ENCODE measurements at places on chromosomes 5 and 9. TPM values are rescaled to one million over a fixed set of nuclear protein-coding genes. Genes with fewer than 3 reads are reported as not detected.

The PDLIM4 gene
- polyA plus RNA-seq, result 14.0 TPM

The AP3S1 gene
- polyA plus RNA-seq, result 86.1 TPM

The CDH9 gene
- not detected for polyA plus RNA-seq

The GALNT12 gene
- polyA plus RNA-seq, result 49.4 TPM

DNA sequence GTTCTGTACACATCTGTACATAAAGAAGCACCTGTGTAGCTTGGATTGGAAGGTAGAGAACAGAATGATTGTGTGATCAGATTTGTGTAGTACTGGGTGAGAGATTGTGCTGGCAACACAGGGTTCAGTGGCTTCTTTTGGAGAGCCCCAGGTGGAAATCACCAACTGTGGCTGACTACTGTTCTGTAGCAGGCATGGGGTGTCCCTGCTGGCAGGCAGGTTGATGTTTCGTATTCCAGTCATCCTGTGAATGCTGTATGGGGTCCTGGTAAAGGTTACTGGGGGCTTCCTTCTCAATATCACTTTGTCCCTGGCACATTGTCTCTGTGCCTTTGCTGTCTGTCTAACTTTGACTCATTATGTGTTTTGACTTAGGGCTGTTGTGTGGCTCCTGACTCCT lies 5.3 kb downstream of the ASPN start:
- no peak for DNase-seq

GRCh38 chr9:129776938-129777768 lies 24.3 kb upstream of the PTGES start:
- DNase-seq, result peak; percentile 94

- peak; percentile 45 for DNase-seq
These were observed 586 bp upstream of the FCHO2 start for GRCh38 chr5:72955143-72955767.

GRCh38 chr5:154473581-154474283 lies 4.3 kb downstream of the HAND1 start:
- no peak for DNase-seq

DNA sequence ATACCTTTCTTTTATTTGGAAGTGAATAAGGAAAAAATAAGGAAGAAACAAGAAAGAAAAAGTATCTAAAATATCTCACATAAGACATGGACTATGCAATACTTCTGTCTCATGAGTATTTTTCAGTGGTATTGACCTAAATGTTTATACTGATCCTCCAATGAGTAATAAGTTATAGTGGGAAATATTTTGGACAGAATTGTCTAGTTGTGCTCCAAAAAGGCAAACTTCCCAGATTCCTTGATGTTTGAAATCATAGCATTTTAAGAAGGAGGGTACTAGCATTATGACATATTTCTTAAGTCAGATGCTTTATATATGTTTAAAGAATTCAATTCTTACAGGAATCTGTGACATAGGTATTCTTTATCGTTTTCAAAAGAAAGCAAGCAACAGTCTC lies 34.5 kb upstream of the BASP1 start:
- no peak for DNase-seq

DNA sequence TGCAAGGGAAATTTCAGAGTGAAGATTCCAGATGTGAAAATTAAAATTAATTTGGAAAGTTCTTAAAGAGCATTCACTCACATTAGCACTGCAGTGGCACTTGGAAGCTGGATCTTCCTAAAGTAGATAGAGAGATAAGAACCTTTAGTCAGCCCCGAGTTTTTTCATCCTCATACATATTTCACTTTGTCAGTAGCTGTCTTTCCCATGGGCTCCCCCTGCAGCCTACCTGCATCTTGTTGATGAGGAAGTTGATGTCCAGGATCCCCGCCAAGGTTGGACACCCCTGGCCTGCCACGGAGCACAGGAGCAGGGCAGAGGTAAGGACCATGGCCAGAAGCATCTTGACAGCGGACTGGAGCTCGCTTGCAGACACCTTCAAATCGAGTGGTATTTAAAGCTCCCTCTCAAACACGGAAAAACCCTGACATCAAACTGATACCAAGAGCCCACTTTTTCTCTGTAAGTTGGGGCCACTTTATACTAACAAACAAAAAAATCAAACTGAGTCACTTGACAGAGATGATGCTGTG lies at the start of gene IL9:
TSS of gene IL9 (minus strand) at position 368 of the 533 bp plus-strand sequence. CDS start at position 343, 25 bp downstream.
- DNase-seq, result no peak

- no peak for DNase-seq
These were observed 4.9 kb downstream of the EDF1 start for GRCh38 chr9:136860933-136861873.

GRCh38 chr5:165981671-165982070 lies 2309.8 kb upstream of the WWC1 start:
- DNase-seq, result no peak

- peak; percentile 95 for DNase-seq
These were observed at the start of gene KIAA1958 for GRCh38 chr9:112486221-112487007. Gene KIAA1958, plus strand, starts transcription at chr9:112486827. Its CDS starts 87,254 bp downstream, at chr9:112574081.
